ENCODE measurements at places on chromosomes 13 and 19. TPM values are rescaled to one million over a fixed set of nuclear protein-coding genes. Genes with fewer than 3 reads are reported as not detected.

The ZNF773 gene
- total RNA-seq, result 9.9 TPM

The RXFP2 gene
- total RNA-seq, result not detected

The MTIF3 gene
- 50.2 TPM for total RNA-seq

The ZNF136 gene
- total RNA-seq, result 8.8 TPM

The EFNA2 gene
- 0.18 TPM for total RNA-seq

The STARD13 gene
- 37.4 TPM for total RNA-seq

The TINCR gene
- total RNA-seq, result under 0.01 TPM

The IGFL2 gene
- not detected for total RNA-seq

The VSTM1 gene
- not detected for total RNA-seq

The FBN3 gene
- total RNA-seq, result not detected

The ADAMTSL5 gene
- 0.18 TPM for total RNA-seq

The AXL gene
- total RNA-seq, result 91.9 TPM

The FCHO1 gene
- total RNA-seq, result 0.38 TPM

The GNA15 gene
- not detected for total RNA-seq

The GSX1 gene
- not detected for total RNA-seq

The CLEC11A gene
- total RNA-seq, result 22.1 TPM

The CRLF1 gene
- total RNA-seq, result 0.09 TPM

The S1PR4 gene
- 0.47 TPM for total RNA-seq

The ZNF610 gene
- 2.1 TPM for total RNA-seq

The ZNF880 gene
- 11.4 TPM for total RNA-seq

The MEDAG gene
- 25.0 TPM for total RNA-seq

The WDR88 gene
- not detected for total RNA-seq

The MEF2B gene
- total RNA-seq, result not detected

The ZNF154 gene
- total RNA-seq, result 2.4 TPM

The CCDC194 gene
- 0.09 TPM for total RNA-seq

The CTU1 gene
- 7.3 TPM for total RNA-seq

The KLK2 gene
- not detected for total RNA-seq

The KLF1 gene
- total RNA-seq, result not detected

The PRRG2 gene
- 4.2 TPM for total RNA-seq

The BRCA2 gene
- total RNA-seq, result 2.4 TPM

The MAG gene
- not detected for total RNA-seq

The ODAD3 gene
- total RNA-seq, result 0.28 TPM

The PPP1R13L gene
- 4.5 TPM for total RNA-seq

The LRP3 gene
- total RNA-seq, result 15.3 TPM

The CBY2 gene
- not detected for total RNA-seq

The EDDM13 gene
- 0.47 TPM for total RNA-seq

The CD79A gene
- total RNA-seq, result 0.09 TPM

The OR7D2 gene
- total RNA-seq, result not detected

The ERICH4 gene
- not detected for total RNA-seq

The ZNF429 gene
- 2.5 TPM for total RNA-seq

The C5AR1 gene
- not detected for total RNA-seq

The SIGLEC11 gene
- total RNA-seq, result 0.09 TPM

All from endothelial cell of coronary artery (primary cell).